ENCODE measurements at places on chromosomes 2 and 18.

GRCh38 chr2:207088276-207088675 is 77.5 kb downstream of the KLF7 start:
- DNase-seq = no peak

DNA sequence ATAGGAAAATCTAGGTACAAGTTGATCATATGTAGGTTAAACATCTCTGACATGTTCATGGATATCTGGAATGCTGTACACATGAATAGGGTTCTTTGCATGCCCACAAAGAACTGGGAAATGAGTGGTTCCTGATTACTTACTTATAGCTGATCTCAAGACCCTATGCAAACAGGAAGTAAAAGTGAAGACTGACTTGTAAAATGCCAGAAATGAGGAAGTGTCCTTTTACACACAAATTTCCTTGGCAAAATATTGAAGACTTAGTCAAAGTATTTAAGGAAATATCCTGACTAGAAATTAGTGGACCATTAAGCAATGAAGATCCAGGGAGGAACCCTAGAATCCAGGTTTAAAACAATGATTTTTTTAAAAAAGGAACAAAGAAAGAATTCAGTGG is 203.7 kb upstream of the DLGAP1 start:
- no peak for DNase-seq

GRCh38 chr2:9258501-9258900 is 51.9 kb downstream of the ASAP2 start:
- no peak for DNase-seq

GRCh38 chr18:12711446-12711845 is 8.6 kb downstream of the PSMG2 start:
- DNase-seq = no peak

GRCh38 chr2:168480356-168480755 is 24.3 kb downstream of the CERS6 start:
- DNase-seq = no peak

- no peak for DNase-seq
Measured at GRCh38 chr18:45116116-45116515, 435.4 kb downstream of the SETBP1 start.

GRCh38 chr2:241776336-241777169 is at the start of gene GAL3ST2:
GAL3ST2 (plus strand) TSS chr2:241776822; CDS start chr2:241776956, 134 bp downstream.
- DNase-seq = no peak

- DNase-seq = no peak
Measured at GRCh38 chr2:23399674-23400261, 14.8 kb downstream of the KLHL29 start.

GRCh38 chr2:165938237-165938636 is 15.3 kb downstream of the TTC21B start:
- no peak for DNase-seq

DNA sequence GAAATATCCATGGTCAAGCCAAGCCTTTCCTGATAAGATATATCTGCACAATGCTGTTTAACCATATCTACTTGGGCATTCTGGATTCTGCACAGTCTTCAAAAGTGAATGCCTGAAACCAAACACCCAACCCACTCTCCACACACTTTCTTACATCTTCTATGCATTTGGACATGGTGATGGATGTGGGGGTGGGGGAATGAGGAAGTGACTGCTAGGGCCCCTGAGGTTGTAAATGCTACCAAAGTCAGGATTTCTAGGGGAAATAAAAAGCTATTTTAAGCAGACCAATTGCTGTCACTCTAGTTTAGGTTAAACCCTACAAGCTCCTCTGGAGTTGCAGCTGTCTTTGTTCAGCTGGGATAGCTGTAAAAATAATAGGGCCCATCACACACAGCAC is 26.7 kb upstream of the TGFA start:
- no peak for DNase-seq

DNA sequence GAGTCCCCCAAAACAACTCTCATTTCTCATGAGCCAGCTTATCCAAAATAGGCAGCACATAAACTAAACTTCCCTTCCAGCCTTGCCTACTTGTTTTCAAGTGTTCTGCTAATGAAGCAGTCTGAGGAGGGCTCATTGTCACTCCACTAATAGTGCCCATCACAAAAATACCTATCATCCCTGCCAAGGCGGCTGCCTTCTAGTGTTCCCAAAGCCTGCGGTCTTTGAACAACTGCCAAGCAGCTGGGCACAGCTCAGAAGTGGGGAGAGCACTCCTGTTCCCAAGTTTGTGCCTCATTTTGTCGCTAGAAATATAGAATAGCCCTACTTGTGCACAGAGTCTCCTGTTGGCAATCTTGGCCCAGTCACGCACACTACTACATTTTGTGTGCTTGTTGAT is 50.3 kb downstream of the DTNA start:
- DNase-seq = no peak

- DNase-seq = no peak
Measured at GRCh38 chr2:157784169-157784822, 91.8 kb downstream of the ACVR1 start.

DNA sequence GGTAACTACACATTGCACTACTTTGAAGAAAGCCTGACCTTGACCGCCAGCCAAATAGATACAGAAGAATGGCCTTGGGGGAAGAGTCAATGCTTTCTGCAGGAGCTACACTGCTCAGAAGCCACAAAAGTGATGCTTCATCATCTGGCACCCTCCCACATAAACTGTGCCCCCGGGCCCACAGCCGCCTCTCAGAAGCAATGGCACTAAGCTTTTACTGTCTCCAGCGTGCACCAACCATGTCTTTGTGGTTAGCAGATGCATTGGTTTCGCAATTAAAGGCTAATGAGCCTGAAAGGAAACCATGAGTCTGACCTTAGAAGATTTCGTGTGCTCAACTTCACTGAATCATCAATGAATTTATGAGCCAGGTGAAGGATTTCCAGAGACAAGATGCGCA is 209.4 kb upstream of the TRIB2 start:
- DNase-seq = peak; percentile 76

DNA sequence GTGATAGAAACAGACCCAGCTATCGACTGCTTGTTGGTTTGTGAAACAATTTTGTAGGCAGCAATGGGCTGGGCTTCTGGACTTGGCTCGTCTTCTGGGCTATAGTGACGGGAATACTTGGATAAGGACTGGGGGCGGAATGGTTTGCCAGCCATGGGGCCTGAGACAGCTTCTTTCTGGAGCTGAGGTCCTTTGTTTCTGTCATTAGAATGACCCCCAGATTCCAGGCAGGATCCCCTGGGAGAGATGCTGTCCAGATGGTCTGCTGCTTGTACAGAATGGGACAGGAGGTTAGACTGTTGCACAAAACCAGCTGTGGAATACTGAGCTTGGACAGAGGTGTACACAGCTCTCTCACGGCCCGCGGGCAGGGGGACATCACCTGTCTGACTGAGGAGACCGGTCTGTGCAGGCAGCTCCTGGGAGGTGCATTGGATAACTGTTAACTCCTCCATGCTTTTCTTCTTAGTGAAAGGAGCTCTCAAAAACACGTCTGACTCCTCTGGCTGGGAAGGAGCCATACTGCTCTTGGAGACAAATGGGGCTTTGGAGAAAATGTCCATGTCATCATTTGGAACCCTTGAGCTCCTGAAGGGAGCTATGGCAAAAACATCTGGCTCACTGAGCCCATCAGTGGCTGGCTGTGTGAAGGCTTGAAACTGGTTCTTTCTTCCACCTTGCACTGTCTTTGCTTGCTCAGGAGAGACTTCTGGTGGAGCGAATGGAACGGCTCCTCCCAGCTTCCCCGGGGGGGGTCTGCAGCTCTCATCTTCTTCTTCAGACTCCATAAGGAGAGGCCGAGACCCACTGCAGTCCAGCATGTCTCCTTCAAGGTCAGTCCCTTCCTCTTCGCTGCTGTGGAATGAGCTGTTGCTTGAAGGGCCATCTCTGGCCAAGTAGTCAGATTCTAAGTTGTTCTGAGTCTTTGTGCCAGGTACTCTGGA is 28.6 kb upstream of the NFU1 start:
- no peak for DNase-seq

- DNase-seq = no peak
Measured at GRCh38 chr2:101464841-101465240, 10.1 kb downstream of the RFX8 start.

GRCh38 chr2:164860694-164861042 is 19.0 kb upstream of the COBLL1 start:
- DNase-seq = no peak

- peak; percentile 81 for DNase-seq
Measured at GRCh38 chr2:8836971-8837794, at the start of gene KIDINS220. KIDINS220 (minus strand) TSS chr2:8837613; CDS start chr2:8827093, 10,520 bp downstream.

GRCh38 chr2:47272905-47273758 is 118.0 kb upstream of the STPG4 start:
- DNase-seq = no peak

- DNase-seq = no peak
Measured at GRCh38 chr2:9558948-9559381, 3.3 kb upstream of the ADAM17 start.

DNA sequence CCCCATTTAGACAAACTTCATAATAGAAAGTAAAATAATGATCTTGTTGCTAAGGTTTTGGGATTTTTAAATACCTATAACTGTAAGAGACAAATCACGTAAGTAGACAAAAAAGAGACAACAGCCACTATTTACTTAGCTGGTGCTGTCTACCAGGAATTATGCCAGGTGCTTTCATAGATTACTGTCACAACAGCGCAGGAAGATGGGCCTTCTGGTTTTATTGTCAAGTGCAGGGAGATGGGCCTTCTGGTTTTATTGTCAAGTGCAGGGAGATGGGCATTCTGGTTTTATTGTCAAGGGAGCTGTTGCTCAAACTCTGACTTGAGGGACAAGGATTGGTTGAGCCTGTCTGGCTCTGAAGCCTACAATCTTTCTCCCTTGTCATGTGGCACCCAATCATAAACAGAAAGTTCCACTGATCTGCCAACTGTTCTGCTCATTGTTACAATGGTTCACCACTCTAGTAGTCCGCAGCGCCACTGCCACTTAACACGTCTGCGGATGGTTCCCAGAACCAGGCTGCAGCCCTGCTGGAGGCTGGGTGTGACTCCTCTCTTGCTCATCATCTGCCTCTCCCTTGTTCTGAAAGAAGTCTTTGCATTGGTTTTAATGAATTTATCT is 95.0 kb downstream of the RNF144A start:
- DNase-seq = no peak

DNA sequence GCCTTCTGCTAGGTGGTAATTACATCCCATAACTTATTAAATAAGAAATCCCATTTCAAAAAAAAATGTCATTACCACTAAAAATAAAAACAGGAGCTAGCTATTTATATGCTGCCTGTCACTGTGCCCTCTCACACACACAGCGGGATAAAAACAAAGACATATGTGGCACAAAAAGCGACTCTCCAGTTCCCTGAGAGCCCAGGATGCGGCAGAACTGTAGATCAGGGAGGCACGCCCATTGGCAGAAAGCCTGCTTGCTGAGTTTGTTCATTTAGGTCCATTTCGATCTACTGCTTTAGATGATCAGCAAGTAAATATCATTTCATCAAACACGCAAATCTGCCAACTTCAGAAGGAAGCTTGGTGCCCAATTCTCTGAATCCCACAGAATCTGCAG is 124.4 kb downstream of the TMEM163 start:
- DNase-seq = no peak

DNA sequence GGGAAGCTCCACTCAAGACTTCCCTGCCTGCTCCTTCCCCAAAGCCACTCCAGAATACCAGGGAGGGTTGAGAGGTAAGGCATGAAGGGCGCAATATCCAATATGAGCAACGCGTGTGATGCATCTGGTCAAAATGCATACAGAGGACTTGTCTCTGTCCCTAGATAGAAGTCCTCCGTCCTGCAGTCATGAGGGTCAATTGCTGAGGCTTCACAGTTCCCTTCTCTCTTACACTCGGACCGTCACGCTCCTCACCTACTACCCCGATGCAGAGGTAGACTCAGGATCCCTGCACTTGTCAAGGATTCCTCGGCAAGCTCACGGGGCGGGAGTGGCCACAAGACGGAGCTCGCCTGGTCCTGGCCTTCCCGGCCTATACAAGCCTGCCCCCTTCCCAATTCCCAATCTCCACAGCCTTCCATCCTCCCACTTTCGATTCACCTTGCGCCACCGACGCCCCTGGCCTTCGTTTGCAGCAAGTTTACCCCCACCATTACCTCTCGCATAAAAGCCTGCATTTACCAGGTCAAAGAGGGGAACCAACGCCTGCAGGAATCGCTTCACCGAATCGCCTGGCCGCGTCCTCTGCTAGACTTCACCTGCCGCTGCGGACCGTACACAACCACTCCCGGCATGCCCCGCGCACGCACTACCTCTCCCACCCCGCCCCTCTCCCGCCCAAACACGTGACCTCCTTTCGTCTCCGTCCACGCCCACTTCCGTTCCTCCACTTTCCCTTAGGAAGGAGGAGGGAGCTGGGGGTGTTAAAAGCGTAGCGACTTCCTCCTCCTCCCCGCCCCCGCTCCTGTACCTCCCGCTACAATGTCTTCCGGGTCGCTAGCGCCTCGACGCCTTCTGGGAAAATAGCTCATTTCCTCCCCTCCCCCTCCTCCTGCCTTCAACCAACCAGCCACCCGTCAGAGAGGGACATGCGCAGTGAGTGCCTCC is at the start of gene ORC4:
ORC4 (minus strand) TSS at position 627 of the 948 bp plus-strand sequence. CDS start 44,779 bp downstream, outside the sequence.
- peak; percentile 92 for DNase-seq

DNA sequence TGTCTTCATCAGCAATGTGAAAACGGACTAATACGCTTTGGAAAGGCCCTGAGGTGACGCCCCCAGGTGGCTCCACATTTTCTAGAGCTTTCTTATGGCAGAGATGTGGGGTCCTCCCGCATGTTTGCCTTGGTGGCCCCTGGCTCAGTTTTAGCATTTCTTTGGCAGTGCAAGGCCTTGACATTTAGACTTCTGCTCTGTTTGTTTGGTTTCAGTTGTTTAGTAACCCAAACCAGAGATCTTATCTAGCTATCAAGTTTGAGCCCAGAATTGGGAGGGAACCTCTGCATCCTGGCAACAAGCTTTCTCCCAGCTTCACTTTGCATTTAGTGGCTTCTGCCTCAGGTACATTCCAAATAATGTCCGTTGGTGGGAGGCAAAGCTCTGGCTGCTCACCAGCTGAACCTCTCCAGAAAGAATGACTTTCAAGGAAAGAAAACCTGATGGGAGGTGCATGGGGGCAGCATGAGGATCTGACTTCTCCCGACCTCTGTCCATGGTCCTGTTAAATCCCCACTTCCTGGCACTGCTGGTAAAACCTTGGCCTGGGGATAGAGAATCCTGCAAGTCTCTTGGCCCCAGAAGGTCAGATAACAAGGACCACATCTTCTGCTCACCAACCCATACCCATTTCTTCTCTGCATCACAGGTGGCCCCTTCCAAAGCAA is 12.0 kb upstream of the MBP start:
- no peak for DNase-seq

GRCh38 chr2:46337208-46337994 is 40.2 kb downstream of the EPAS1 start:
- DNase-seq = no peak

DNA sequence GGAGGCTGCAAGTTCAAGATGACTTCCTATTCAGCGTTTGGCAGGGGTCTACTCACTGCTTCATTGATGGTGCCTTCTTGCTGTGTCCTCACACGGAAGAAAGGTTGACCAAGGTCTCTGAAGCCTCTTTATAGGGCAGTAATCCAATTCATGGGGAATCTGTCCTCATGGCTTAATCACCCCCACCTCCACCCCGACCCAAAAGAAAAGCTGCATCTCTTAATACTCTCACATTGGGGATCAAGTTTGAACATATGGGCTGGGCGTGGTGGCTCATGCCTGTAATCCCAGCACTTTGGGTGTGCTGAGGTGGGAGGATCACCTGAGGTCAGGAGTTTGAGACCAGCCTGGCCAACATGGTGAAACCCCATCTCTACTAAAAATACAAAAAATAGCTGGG is 36.4 kb upstream of the HNMT start:
- DNase-seq = no peak
